ENCODE measurements at places on chromosomes 13 and 19.

DNA sequence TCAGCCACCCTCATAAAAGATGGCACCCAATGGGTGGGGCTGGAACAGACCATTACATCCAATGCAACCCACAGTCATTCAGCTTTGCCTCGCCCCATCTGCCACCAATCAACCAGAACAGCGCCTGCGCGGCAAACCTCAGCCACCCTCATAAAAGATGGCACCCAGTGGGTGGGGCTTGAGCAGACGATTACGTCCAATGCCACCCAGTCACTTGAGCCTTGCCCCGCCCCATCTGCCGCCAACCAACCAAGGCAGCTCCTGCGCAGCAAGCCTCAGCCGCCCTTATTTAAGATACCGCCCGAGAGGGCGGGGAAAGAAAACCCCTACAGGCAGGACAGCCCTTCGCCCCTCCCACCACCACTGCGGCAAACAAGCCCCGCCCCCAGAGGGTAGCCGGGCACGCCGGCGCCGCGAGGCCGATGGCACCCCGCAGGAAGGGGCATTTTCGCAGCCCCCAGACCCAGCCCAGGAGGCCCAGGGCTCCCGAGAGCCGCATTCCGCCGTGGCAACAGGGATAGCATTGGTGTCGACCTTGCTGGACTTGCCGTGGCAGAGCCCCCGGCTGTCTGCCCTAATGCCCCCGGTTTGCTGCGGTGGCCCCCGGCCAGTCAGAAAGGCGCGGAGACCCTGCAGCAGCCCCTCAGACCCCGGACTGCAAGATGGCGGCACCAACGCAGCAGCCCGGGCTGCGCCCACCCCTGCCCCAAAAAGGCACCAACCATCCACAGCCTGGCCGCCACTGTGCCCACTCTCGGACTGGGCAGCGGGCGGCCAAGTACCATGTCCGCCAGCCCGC, 675 bp downstream of the PEG3 start:
- no peak for DNase-seq

- DNase-seq, result no peak
Observed at GRCh38 chr19:35975608-35976214, 19.3 kb upstream of the SDHAF1 start.

DNA sequence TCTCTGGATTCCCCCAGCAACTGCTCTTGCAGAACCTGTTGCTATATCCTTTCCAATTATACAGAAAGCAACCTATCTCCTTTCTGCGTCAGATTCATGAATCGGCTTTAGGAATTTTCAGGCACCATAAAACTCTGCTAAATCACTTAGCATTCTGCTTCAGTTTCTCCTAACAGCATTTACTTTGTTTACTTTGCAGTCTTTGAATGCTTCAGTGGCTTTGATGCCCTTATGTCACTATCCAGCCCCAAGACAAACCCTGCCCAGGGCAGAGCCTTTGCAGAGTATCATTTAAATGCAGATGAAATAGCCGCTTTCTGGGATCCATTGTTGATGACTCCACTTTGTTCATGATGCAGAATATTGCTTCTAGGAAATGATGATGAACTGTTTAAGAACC, 43.1 kb downstream of the SLITRK1 start:
- DNase-seq, result no peak

- DNase-seq, result no peak
Observed at GRCh38 chr13:111045170-111045569, 69.9 kb upstream of the ARHGEF7 start.

DNA sequence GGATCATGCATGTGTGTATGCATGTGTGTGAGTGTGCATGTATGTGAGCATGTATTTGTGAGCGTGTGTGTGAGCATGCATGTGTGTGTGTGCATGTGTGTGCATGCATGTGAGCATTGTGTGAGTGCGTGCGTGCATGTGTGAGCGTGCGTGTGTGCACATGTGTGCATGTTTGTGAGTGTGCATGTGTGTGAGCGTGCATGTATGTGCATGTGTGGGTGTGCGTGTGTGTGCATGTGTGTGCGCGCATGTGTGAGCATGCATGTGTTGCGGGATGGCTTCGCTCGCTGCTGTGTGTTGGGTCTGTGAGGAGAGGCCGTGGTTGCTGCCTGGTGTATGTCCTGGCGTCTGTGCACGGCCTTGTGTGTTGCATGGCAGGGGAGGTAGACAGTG, 32.4 kb downstream of the PAK4 start:
- no peak for DNase-seq

GRCh38 chr13:23488442-23488841, 54.9 kb upstream of the SACS start:
- DNase-seq, result peak; percentile 20

- DNase-seq, result no peak
Observed at GRCh38 chr19:56905631-56906150, 65.2 kb upstream of the PEG3 start.

DNA sequence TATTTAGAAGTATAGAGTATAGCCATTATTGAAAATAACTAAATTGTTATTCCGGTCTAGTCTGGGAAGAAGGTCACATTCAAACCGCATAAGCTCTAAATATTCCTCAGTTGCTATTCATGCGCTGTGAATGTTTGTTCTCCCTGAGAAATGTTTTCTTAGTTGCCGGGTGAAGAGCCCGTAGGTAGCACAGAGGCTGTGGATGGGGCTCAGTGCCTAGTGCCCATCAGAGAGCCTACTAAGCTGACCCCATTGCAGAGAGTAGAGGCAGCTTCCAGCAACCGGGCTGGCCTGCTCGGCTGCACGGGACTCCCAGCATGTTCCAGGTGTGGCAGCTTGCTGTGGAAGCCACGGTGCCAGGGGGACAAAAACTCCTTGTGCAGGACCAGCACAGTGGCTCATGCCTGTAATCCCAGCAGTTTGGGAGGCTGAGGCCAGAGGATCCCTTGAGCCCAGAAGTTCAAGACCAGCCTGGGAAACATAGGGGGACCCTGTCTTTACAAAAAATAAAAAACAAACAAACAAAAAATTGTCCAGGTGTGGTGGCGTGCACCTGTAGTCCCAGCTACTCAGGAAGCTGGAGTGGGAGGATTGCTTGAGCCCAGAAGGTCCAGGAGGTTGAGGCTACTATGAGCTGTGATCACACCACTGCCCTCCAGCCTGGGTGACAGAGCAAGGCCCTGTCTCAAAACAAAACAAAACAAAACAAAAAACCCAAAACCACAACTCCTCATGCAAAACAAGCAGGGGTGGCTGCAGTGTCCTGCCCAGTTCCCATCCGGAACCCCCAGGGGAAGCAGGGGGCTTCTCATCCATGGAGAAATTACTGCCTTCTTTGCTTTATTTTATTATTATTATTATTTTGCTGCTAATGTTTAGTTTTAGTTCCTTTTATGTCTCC, 82.5 kb downstream of the KCTD15 start:
- DNase-seq, result no peak

GRCh38 chr13:41457589-41458186, 338 bp downstream of the RGCC start:
- DNase-seq, result no peak

DNA sequence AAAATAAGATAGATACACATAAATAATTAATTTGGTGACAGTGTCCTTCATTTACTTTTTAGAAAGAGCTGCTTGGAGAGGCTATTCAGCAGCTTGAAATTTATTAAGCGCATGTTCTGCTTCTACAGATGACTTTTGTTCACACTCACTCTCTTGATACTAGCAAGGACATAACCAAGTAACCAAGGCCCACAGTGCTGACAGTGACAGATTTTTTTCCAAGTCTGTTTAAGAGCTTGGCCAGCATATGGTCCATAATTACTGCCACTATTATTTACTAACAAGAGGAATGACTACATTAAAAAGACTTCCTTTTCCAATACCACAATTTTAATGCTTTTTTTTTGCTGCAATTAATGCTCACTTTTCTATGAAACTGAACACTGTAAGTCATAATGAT, 673.7 kb upstream of the MIR17HG start:
- no peak for DNase-seq

- DNase-seq, result peak; percentile 58
Observed at GRCh38 chr19:10402441-10403038, 802 bp downstream of the CDC37 start.

- DNase-seq, result peak; percentile 32
Observed at GRCh38 chr19:34067861-34068271, 104.4 kb upstream of the LSM14A start.

- peak; percentile 17 for DNase-seq
Observed at GRCh38 chr19:10018263-10018662, 5.0 kb downstream of the RDH8 start.

DNA sequence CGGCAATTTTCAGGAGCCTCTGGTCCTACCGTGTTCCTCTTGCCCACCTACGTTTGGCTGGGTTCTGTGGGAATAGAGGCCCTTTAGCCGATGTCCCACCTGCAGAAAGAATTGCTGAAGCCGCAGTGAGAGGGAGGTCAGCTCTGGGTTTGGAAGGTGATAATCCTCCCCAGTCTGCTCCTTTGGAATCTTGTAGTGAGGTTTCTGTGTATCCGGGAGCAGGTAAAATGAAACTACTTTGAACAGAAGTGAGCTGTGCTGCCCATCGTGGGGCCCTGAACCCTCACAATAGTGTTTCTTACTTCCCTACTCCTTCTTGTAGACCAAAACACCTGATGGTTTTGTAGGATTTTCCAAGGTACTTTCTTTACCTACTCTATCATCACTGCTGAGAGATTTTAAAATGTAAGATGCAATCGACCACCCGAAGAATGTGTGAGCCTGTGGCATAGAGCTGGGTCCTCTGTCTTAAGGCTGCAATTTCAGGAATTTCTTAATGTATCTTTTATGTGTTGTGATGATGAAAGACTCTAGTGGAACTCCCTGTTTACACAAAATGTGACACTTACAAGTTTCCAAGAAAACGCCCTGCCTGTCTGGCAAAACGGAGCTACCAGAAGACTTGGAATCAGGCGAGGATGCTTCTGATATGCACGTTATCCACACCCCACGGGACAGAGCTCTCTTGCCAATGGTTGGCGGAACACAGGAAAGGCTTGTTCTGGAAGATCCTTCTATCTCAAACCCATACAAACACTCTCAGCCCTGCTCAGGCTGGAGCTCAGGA, 76.1 kb downstream of the RGCC start:
- no peak for DNase-seq

DNA sequence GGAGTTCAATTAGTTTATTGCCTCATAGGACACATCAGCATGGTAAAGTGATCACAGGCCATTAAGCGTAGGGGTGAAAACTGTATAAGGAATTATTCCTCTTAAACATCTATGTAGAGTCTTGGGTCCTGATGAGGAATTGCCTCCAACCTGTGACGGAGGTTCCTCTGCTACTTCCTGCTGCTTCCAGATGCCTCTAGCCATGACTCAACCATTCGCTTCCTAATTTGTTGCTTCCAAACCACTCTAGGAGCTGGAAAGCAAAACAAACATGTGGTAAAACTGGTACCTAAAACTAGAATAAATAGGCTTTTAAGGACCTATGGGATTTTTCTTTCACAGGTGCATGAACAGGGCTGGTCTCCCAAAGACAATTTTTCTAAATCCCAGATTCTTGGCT, 253.8 kb downstream of the KLF12 start:
- DNase-seq, result no peak

- DNase-seq, result no peak
Observed at GRCh38 chr19:20640023-20640422, 21.3 kb downstream of the ZNF626 start.

DNA sequence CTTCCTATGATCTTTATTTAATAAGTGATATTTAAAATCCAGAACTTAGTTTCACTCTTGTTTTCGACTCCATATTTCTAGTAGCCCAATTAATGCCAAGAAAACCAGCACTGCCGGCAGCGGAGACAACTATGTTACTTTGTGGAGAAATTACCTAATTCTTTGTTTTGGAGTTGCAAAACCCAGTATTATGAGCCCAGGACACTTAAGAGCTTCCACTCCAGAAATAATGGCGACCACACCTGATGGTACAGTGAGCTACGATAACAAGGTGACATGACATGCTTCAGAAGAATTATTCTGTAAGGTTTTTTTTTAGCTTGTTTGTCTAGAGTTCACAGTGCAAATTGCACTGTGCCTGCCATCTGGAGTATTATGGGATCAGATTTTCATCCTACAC, 136.4 kb downstream of the ZAR1L start:
- no peak for DNase-seq

DNA sequence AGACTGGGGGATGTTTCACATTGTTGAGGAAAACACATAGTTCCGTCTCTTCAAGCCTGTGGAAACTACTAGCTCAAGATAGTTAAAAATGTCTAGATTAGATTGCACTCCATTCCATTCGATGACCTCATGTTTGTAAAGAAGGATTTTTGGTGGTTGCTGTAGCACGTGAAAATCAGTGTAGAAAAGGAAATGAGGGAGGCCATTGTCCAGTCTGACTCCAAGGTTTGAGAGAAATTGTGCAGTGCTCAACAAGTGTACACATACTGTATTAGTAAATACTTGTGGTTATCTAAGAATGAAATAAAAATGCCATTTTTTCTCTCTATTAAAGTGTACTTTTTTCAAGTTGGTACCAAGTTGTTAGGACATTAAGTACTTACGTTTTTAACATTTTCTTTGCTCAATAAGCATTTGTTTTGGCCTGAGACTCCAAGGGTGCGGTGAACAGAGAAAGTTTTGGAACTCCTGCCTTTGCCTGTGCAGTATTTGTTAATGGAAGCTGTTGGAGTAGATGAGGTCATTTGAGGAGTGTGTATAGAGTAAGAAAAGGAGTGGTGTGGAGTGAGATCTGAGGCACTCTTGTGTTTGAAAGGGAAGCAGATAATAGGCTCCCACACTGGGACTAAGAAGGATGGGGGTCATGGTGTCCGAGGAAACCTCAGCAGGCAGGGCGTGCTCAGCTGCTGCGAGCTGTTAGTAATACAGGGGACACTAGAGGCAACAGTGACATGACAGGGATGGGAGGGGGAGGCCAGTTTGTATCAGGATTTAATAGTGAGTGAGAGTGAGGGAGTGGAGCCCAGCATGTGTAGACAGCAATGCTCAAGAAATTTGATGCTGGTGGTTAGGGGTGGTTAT, 4.4 kb downstream of the WASF3 start:
- no peak for DNase-seq

DNA sequence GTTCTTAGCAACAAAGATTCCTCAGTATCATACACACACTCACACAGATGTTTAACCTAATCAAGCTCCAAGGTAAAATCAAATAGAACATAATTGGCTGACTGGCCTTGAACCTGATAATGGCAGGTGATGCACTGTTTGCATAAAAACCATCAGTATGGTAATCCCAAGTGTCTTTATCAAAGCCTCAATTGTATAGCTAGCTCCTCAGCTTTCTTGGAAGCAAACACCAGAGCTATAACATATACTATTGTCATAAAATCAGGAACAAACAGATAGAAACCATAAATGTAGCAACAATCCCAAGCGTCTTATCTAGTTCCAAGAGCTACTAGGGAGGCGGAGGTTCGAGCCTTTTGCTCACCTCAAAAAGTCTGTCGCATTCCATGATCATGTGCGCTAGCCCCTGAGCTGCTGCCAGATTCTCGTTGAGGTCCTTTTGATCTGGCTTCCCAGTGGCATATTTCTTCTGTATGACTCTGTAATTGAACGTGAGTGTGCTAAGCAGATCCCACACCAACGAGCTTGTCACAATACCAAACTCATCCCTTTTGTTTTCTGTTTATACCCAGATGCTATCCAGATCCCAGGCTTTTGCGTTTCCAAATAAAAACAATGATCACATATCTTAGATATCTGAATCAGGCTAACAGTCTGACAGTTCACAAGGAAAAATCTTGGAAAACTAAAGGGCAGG, 95.3 kb downstream of the KL start:
- no peak for DNase-seq

Measured in RCC 7860 (cell line).